Spleen (tissue), 13 donors: ENCODE measurements at places on chromosomes 3 and 15. TPM values are rescaled to one million over a fixed set of nuclear protein-coding genes. Genes with fewer than 3 reads are reported as not detected.
A peak's percentile ranks its signal among the peaks of the same experiment; 100 is the strongest.

GRCh38 chr3:187208159-187208558, 10.9 kb downstream of the RTP1 start:
- DNase-seq = no peak

DNA sequence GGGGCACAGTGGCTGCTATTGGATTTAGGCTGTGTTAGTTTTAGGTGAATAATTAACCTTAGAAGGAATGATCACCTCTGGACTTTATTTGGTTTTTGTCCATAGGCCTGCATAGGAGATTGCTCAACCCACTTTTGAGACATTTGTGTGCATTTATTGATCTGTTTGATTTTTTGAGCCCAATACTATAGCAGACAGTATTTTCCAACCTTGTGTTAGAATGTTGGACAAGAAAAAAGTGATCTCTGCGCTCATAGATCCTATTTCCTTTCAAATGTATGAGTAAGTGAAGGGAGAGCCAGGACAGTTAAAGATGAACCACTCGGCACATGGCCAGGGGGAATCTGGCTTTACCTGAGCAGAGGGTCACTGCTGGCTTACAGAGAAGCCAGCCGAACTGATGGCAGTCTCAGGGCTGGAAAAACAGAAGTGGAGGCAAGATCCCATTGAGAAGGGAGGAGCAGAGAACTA, 8.8 kb upstream of the TOPBP1 start:
- DNase-seq = no peak

- no peak for DNase-seq
These were observed 10.2 kb upstream of the HTR3C start for GRCh38 chr3:184042617-184043016.

DNA sequence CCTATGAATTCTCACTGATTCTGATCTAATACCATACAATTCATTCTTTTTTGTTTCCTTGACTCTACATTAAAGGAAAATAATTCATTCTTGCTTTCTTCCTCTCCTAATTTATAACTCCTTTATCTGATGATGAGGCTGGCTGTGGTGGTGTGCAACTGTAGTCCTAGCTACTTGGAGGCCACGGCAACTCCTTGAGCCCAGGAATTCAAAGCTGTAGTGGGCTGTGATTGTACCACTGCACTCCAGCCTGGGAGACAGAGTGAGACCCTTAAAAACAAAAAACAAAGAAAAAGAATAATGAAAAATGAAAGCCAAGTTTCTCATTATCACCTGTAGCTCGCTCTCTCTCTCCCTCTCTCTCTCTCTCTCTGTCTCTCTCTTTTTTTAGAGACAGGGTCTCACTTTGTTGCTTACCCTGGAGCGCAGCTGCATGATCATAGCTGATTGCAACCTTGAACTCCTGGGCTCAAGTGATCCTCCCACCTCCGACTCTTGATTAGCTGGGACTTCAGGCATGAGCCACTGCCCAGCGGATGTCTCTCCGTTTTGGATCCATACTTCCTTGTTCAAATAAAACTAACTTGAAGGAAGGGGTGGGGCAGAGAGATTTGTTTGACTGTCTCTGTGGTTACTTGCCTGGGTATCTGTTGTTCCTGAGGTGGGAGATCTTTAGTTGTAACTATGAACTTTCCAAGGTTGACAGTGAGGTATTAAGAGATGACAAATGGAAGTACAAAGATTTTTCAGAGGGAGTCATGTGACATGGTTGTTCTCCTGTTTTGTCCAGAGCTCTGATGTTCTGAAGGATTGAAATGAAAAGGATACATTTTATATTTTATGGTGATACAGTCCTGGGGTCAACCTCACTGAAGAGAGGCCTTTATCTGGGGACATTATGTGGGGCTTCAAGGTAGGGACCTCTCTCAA, 46.9 kb downstream of the STARD9 start:
- no peak for DNase-seq

GRCh38 chr3:49465270-49466034, 4.6 kb upstream of the DAG1 start:
- no peak for DNase-seq

DNA sequence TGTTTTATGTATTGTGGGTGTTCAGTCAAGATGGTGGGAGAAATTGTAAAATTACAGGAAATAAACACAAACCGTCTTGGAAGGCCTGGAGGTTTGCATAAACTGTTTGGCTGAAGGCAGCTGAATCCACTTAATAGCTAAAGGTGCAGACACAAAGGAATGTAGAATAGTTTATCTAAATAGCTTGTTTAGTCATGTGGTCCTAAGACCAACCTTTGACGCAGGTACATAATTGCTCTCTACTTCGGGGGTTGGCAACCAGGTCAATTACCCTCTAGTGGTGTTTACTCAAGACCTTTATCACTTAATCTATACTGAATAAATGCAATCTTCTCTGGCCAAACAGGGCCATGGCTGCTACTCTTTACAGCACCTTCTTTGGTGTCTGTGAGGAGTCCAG, 502.8 kb downstream of the IGSF11 start:
- no peak for DNase-seq

DNA sequence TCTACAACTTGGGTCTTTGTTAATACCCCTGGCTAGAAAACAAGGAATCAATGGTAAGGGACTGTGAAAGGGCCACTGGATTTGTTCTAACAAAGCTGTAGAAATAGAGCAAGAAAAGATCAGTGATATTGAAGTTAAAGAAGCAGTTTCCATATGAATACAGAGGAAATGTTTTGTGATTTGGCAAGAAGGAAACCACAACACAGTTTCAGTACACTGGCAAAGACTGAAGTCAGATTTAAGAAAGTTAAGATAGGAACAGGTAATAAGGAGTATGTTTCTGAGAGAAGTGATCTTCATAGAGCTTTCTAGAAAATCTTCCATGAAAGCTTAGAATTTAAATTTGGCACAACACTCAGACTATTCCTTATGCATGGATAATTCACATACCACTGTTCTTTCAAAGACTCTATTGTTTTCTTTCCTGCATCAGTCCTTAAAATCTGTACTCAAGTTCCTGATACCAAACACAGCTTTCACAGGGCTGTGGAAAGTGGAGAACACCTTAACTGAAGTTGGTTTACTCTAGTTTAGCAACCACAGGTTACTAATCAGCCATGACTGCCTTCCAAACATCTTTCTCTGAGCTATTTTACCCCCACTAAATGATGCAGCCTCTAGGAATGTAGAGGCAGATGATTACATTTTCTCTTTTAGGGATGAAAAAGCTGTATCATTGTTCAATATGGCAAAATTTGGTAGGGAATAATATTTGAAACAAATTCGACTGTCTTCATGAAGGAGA, 32.4 kb upstream of the ALCAM start:
- no peak for DNase-seq

DNA sequence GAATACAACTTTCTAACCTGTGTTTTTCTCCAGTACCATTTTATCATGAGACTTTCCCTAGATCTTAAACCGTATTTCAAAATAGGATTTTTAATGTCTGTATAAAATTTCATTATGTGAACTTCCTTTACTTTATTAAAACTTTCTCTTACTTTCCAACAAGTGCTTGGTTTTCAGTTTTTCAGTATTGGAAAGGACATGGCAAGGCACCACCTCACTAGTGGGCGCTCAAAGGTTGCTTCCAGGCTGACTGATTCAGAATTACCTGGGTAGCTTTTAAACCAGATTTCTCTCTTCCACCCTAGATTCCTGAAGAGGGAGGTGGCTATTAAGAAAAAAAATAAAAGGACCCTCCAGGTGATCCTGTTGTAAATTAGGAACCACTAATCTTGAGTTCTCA, 236.6 kb downstream of the SOX2 start:
- no peak for DNase-seq

GRCh38 chr15:59335207-59335786, 37.4 kb downstream of the MYO1E start:
- no peak for DNase-seq

DNA sequence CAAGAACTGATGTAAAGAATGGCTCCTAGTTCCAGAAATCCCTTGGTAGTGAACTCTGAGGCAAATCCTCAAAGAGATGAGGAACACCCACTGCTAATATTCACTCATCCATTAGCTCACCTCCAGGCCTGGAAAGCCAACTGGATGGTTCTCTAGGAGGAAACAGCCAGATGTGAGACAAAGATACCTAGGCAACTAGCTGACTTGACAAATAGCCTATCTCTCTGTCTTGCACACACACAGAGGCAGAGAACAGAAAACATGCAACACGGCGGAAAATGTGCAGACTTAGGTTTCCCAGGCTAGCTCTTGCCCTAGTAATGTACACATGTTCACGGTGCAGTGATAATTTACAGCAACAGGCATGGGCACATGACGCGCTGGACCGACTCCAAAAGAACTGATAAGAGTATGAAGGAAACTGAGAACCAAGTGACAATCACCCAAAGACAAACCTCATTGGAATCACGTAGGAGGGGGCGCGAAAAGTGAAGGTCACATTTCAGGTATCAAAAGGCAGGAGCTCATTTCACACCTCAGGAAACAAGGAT, 318.1 kb downstream of the FOXP1 start:
- DNase-seq = no peak

- no peak for DNase-seq
These were observed 99.8 kb downstream of the MECOM start for GRCh38 chr3:169563775-169564059.

DNA sequence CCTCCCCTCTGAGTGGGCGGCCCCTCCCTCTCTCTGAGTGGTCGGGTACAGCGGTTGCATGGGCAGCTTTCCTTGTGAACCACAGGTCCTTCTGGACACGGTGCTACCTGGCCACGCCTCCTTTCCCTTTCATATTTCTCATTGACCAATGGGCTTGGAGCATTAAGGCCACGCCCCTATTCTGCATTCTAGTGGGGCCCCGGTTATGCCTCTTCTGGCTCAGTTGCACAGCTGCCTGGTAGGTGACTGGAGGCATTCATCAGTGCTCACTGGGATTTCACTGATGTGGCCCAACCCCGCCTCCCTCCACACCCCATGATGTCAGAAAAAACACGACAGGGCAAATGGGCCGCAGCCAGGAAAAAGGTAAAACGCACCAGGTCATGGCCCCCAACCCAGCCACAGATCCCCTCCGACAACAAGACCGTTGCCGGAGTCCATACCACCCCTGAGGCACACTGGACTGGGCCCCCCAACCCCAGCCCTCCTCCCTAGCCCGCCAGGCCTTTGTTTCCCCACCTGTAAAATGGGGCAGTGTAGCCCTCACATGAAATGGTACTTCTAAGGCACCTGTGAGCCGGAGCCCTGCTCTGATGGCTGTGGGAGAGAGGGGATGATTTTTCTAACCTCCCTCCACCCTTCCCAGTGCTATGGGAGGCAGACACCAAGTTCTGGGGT, 26.3 kb downstream of the NGRN start:
- no peak for DNase-seq

DNA sequence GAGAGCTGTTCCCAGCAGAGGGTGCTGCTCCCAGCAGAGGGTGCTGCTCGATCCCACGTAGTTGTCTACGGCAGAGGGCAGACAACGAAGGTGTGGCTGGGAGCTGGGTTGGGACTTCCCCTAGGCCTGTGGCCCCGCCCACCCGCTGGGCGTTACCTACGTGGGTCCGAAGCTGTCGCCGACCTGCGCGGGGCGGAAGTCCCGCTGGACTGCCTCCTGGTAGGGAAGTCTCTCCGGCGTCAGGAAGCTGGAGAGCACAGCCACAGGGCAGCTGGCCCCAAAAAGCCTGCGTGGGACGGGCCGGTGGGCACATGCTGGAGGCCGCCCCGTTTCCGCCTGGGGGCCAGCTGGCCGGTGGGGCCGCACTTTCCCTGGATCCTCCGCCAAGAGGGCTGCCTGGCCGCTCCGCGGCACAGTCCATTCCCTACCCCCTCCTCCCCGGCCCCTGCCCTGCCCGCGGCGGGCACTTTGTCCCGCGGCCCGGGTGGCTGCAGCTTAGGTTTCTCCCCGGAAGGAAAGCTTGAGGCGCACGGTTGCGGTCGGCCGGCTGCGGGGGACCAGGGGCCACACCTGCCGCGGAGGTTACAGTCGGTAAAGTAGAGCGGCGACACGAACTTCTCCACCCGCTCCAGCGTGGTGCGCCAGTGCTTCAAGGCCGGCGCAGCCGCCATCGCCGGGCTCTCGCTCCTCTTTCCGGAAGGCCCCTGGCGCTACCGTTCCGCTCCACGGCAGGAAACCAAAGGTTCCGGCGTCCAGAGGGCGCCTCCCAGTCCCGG, at the start of gene MAN2C1:
Gene MAN2C1 (minus strand): TSS at position 695 of the 776 bp plus-strand sequence. CDS start 24 bp downstream, at position 671.
- peak; percentile 99 for DNase-seq

DNA sequence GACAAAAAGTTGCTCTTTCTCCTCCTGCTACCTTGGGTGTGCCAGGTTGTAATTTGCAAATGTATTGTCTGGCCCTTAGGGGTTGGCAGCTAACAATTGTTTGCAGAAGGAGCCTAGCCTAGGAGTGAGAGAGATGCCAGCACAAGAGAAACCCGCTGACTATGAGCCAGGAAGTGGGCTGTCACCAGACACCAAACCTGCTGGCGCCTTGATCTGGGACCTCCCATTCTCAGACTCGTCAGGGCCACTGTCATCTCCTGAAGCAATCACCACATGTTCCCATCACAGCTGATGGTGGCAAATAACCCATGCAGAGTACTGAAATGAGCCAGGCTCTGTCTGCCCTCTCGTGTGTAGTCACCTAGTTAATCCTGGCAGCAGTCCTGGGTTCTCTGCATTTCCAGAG, 406.4 kb upstream of the NPAP1 start:
- DNase-seq = no peak

DNA sequence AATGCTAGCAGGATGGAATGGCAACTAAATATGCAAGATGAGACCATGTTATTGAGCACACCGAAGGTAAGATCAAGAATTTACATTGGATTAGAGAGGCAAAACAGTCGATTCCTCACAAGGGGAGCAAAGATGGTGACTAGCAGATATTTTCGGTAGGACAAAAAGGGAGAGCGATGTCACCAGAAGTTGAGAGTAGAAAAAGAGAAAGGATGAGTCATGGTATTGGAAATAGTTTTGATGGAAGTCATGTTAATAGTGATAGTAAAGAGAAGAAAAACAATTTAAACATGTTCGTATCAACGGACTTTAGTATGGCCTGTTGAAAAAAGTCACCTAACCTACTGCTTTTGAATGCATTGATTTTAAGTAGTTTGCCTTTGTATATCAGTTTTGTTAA, 55.0 kb downstream of the UBE2E2 start:
- no peak for DNase-seq

GRCh38 chr3:197312431-197312830, 14.0 kb upstream of the DLG1 start:
- DNase-seq = no peak

GRCh38 chr3:154023148-154023547, 98.0 kb upstream of the ARHGEF26 start:
- DNase-seq = no peak

The KIF15 gene
- polyA plus RNA-seq = 4.2 TPM
